ENCODE measurements at places on chromosomes 7 and 10. TPM values are rescaled to one million over a fixed set of nuclear protein-coding genes. Genes with fewer than 3 reads are reported as not detected.
A peak's percentile ranks its signal among the peaks of the same experiment; 100 is the strongest.

DNA sequence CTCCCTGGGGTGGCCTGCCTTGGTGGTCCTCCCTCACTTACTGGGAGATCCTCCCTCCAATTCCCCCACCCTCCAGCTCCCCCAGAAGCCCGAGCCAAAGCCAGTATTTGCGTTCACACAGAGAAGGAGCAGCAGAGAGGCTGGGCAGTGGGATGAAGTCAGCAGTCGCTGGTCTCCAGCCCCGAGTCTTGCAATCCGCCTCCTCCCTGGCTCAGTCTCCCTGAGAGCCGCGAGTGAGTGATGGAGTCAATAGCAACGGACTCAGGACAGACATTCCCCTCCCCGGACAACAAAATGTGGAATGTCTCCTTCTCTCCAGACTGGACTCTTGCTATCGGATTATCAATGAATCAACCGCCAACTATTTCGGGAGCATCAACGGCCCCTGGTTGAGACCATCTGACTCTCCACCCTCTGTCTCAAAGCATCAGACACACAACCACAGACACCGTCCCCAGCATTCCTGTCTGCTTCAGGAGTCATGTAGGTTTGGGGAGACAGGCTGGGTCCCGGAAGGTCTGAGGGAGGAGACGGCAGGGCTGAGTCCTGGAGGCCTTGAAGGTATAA is 178.4 kb downstream of the SH3PXD2A start:
- H3K4me1 ChIP-seq, result peaks cover 25% of the 10 kb centered on the region
- H3K27me3 ChIP-seq, result no peaks in the 10 kb centered on the region
- H3K4me3 ChIP-seq, result no peak overlapping the region
- peak overlapping the region; percentile 91 for H3K27ac ChIP-seq

GRCh38 chr7:80771523-80771922 is 133.1 kb downstream of the CD36 start:
- no peaks in the 10 kb centered on the region for H3K27me3 ChIP-seq
- H3K36me3 ChIP-seq, result peaks cover 3% of the 10 kb centered on the region
- peaks cover 6% of the 10 kb centered on the region for H3K4me1 ChIP-seq
- H3K4me3 ChIP-seq, result no peak overlapping the region
- peak; percentile 60 for DNase-seq
- H3K27ac ChIP-seq, result no peak overlapping the region

GRCh38 chr7:11274074-11274473 is 300.4 kb downstream of the PHF14 start:
- no peak overlapping the region for H3K27ac ChIP-seq
- DNase-seq, result no peak
- H3K27me3 ChIP-seq, result no peaks in the 10 kb centered on the region

DNA sequence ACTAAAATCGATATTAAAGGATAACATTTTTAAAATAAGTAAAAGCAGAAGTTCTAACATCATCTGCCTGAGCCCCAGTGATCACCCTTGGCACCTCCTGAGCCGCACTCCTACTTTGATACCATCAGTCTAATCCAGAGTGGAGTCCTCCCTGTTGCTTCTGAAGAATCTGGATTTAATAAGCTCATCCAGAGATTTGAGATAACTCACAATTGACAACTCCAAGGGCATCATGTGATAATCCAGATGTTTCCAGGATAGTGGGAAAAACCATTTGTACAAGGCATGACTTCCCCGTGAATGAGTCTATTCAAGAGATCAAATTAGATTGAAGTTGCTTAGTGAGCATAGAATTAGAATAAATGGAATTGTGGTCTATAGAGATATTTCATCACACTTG is 475.8 kb upstream of the C7orf33 start:
- H3K4me1 ChIP-seq, result no peaks in the 10 kb centered on the region
- no peaks in the 10 kb centered on the region for H3K27me3 ChIP-seq
- no peaks in the 10 kb centered on the region for H3K36me3 ChIP-seq
- no peak for DNase-seq

Gene CYP2E1
- total RNA-seq, result 2.2 TPM

Gene CUBN
- 2.7 TPM for total RNA-seq

Gene OR6B1
- not detected for total RNA-seq

Gene SOSTDC1
- total RNA-seq, result 0.14 TPM

Data from astrocyte (in vitro differentiated cells and primary cell).